T1000 (cell line): ENCODE measurements at places on chromosomes 12 and 14.

- no peak for DNase-seq
These were observed 14.8 kb downstream of the ITPR2 start for GRCh38 chr12:26818201-26818600.

GRCh38 chr12:67161322-67161918 is 107.7 kb upstream of the CAND1 start:
- DNase-seq: no peak

DNA sequence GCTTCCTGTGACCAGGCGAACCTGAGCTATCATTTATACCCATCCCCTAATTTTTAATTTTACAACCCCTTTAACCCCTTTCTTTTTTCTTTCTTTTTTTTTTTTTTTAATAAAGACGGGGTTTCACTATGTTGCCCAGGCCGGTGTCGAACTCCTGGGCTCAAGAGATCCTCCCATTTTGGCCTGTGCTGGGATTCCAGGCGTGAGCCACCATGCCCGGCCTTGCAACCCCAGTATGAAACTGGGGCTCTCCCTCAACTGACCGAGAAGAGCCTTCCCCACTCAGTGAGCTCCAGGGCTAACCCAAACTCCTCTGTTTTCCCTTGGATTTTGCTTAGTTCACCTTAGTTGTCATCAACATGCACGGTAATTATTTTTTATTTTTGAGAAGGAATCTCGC is 992 bp downstream of the CPSF2 start:
- no peak for DNase-seq

DNA sequence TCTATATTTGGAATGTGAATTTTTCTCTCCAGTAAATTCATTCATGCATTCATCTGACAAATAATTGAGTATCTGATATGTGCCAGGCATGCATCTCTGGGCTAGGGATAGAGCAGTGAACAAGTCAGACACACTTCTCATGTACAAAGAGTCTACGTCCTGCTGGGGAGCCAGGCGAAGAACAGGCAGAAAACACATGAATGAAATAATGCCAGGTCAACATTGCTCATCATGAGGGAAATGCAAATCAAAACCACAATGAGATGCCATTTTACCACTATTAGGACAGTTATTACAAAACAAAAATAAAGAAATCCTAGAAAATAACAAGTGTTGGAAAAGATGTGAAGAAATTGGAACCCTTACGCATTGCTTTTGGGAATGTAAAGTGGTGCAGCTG is 90.3 kb downstream of the PAX9 start:
- no peak for DNase-seq

GRCh38 chr14:65866886-65867285 is 454.4 kb downstream of the FUT8 start:
- no peak for DNase-seq
